ENCODE measurements at places on chromosomes 1 and 21. TPM values are rescaled to one million over a fixed set of nuclear protein-coding genes. Genes with fewer than 3 reads are reported as not detected.

Gene HSF2BP
- 2.6 TPM for total RNA-seq

DNA sequence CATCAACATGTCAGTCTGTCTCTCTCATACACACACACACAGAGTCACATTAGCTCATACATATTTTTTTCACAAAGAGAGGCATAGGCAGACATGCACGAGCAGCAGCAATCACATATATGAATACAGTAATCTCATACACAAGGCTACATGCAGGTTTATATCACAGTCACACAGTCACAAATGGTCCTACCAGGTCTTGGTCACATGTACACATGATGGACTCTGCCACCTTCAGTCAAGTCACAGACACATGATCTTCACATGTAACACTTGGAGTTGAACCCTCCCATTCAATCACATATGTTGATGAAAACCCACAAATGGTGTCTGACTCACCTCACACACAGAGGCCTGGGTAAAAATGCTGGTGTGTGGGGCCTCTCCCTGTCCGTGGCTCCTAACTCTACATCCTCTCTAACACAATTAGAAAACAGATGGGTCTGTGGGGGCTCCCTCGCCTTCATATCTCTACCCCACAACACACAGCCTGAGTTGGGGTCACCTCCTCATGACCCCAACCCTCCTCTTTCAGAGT lies 27.9 kb downstream of the RIMS3 start:
- DNase-seq, result no peak

Gene CDA
- 1.9 TPM for total RNA-seq

DNA sequence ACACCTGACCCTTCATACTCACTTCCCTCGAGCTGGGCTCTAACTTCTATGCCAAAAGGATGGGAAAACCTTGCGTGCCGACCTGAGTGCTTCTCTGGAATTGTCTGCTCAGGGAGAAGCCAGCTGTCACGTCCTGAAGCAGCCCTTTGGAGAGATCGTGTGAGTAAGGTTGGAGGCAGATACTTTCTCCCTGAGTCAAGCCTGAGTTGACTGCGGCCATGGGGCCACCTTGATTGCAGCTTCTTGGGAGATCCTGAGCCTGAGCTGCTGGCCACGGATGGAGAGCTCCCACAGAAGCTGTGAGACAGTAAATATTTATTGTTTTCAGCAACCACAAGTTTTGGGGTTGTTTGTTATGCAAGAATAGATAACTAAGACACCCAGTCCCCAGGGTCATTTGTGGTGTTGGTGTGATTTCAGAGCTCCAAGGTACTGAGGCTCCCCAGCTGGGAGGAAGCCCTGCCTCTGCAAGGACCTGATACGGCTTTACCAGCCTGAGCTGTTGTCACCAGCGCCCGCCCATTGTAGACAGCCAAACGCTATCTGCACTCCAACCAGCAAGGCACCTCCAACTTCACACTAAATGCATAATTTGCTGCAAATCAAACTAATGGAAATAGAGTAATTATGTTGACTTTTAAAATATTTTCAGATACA lies 531.6 kb downstream of the PTPRU start:
- no peak for DNase-seq

- DNase-seq, result peak; percentile 35
Observed at GRCh38 chr1:163535807-163536206, 214.1 kb downstream of the NUF2 start.

Gene CLCA4
- total RNA-seq, result not detected

GRCh38 chr21:46063734-46064680 lies 33.9 kb upstream of the COL6A2 start:
- DNase-seq, result no peak
